Kidney epithelial cell (primary cell): ENCODE measurements at places on chromosomes 7 and 10.

DNA sequence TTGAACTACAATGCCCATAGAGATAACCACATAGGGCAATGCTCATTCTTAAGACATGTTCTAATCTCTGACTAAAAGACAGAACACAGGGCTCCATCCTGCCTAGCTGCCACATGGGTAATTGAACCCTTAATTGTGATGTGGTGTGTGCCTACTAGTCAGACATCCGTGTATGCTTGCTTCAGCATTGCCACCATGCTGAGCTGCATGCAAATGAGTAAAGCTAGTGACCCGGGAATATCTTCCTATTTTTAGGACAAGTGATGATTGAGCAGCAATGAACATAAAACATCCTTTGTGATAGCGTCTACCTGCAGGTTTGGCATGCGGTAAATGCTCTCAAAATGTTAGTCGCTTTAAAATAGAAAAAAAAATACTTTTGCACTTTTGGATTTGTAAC is 115.8 kb downstream of the MAGI2 start:
- no peak for DNase-seq

DNA sequence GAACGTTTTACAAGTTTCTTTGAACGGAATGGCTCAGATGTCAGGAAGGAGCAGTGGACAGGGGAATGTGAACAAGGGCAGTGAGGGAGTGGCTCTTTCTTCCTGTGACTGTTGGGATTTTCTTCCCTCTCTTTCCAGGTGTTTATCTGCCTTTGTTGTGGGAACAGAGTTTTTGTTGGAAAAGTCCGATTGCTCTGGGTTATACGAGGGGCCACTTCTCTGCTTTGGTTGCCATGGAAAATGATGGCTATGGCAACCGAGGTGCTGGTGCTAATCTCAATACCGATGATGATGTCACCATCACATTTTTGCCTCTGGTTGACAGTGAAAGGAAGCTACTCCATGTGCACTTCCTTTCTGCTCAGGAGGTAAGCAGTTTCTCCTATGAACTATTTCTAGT is 41.4 kb downstream of the ZRANB1 start:
- no peak for DNase-seq

DNA sequence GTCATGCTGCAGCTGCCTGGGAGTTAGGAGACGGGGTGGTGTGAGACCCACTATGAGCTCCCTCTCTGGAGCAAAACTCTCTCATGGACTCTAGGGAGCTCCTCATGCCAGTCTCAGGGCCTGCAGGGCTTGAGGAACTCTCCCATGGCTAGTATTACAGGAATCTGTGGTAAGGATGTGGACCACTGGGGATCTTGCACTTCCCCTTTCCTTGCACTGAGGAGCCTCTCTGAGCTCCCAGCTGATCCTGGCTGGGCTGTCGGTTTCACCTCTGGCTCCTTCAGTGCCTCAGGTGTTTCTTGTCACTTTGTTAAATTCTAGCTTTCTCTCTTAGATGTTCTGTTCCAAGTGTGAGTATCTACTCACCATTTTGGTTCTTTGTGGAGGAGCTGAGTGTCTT is 71.6 kb upstream of the IMMP2L start:
- DNase-seq = no peak

- no peak for DNase-seq
Observed at GRCh38 chr10:34801097-34801733, 13.9 kb downstream of the PARD3 start.

- DNase-seq = no peak
Observed at GRCh38 chr10:17783751-17784150, 25.4 kb upstream of the MRC1 start.

DNA sequence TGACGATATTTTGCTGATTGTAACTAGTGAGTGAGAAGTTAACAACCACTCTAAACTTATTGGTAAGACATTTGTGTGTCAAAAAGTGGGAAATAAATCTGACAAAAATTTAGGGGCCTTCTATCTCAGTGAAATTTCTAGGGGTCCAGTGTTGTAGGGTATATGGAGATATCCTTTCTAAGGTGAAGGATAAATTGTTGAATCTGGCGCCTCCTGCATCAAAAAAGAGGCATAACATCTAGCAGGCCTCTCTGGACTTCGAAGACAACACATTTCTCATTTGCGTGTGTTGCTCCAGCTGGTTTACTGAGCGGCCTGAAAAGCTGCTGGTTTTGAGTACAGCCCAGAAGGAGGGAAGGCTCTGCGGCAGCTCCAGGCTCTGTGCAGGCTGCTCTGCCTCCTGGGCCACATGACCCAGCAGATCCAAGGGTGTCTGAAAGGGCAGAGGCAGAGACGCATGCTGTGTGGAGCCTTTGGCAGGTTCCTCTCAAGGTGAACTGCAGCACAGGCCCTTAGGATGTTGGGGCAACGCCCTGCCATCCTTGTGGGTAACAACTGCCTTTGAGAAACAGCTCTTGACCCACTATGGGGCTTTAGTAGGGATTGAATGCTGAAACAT is 72.4 kb downstream of the LMBR1 start:
- no peak for DNase-seq

- DNase-seq = no peak
Observed at GRCh38 chr10:35270100-35270499, 66.2 kb upstream of the CCNY start.

GRCh38 chr7:91940171-91940570 is 491 bp upstream of the AKAP9 start:
- no peak for DNase-seq

- no peak for DNase-seq
Observed at GRCh38 chr7:17448479-17449423, 150.3 kb downstream of the AHR start.

DNA sequence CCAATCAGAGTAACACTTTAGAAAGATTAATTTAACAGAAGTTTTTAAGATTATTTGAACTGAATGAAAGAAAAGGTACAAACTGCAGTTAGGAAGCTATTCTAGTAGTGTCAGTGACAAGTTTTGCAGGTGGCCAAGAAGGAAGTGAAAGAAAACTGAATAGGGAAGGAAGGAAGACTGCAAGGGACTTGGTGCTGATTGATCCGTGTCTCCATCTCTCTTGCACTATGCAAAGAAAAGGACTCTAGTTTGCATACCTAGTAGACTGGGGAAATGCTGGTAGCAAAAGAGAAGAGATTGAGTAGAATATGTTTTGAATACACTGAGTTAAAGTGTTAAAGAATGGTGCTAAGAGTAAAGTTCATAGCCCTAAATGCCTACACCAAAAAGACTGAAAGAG is 33.0 kb downstream of the OR6V1 start:
- no peak for DNase-seq

GRCh38 chr10:70834441-70835151 is 18.8 kb downstream of the SGPL1 start:
- DNase-seq = no peak

DNA sequence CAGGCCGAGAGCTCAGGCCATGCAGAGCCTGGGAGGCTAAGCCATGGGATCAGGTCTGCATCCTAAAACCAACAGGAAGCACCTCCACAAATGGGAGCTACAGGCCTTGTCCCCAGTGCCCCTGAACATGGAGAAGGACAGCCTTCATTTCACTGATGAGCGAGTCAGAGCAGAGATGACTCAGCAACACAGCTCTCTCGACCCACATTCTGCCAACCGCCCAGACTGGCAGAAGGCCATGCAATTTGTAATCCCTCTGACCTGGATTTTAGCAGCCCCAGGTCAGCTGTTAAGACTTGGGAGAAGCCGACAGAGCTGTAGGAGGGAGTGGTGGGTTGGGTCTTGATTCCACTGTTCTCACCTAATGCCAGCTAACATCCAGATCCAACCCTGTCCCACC is 25.5 kb downstream of the VOPP1 start:
- peak; percentile 78 for DNase-seq

GRCh38 chr7:1850111-1850975 is 180.3 kb downstream of the ELFN1 start:
- DNase-seq = no peak

DNA sequence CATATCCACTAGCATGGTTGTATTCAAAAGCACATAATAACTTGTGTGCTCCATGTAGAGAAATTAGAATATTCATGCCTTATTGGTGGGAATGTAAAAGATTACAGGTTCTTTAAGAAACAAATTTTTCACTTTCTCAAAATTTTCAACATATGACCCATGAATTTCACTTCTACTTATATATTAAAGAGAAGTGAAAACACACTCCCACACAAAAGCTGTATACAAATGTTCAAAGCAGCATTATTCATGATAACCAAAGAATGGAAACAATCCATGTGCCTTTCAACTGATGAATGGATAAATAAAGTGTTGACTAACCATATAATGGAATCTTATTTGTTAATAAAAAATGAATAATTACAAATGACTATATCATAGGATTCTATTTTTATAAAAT is 694.5 kb upstream of the PCDH15 start:
- no peak for DNase-seq

GRCh38 chr7:1825897-1826741 is 156.0 kb downstream of the ELFN1 start:
- no peak for DNase-seq

- no peak for DNase-seq
Observed at GRCh38 chr10:78445308-78445707, 411.6 kb downstream of the RPS24 start.

GRCh38 chr7:7959979-7960670 is 8.5 kb upstream of the GLCCI1 start:
- DNase-seq = no peak

DNA sequence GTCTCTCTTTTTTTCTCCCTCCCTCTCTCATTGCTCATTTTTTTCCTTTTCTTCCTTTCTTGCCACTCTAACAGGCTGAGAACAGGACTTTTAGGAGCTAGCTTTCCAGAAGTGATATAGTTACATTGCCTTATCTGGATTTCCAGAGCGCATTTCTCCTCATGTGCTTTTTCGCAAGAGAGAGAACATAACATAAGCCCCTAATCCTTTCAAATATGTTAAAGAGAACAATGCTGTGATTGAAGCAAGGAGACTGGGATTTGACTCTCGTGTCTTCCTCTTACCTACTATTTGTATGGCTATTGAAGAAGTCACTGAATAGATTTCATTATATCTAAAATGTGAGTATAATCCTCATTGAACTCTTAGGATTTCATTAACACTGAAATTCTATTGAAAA is 101.2 kb upstream of the PRPS1L1 start:
- DNase-seq = no peak

DNA sequence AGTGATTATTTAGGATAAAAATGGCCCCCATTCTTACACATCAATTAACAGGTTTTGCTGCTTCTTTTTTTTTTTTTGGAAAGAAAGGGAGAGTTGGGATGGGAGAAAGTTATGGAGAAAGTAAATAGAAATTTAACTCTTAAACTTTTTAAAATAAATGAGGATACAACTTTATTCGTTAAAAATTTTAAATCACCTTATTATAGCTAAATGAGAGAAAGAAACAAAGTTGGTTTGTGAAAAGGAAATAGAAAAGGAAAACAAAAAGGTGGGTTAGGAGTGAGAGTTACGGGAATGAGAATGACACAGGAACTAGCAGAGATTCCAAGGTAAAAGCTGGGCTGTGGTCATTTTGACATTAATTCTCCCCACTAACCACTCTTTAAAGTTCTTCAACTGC is 34.9 kb downstream of the LMOD2 start:
- no peak for DNase-seq

- DNase-seq = no peak
Observed at GRCh38 chr10:72044417-72045041, 43.8 kb downstream of the SPOCK2 start.

GRCh38 chr10:97596101-97597082 is 6.9 kb downstream of the C10orf62 start:
- DNase-seq = peak; percentile 72

DNA sequence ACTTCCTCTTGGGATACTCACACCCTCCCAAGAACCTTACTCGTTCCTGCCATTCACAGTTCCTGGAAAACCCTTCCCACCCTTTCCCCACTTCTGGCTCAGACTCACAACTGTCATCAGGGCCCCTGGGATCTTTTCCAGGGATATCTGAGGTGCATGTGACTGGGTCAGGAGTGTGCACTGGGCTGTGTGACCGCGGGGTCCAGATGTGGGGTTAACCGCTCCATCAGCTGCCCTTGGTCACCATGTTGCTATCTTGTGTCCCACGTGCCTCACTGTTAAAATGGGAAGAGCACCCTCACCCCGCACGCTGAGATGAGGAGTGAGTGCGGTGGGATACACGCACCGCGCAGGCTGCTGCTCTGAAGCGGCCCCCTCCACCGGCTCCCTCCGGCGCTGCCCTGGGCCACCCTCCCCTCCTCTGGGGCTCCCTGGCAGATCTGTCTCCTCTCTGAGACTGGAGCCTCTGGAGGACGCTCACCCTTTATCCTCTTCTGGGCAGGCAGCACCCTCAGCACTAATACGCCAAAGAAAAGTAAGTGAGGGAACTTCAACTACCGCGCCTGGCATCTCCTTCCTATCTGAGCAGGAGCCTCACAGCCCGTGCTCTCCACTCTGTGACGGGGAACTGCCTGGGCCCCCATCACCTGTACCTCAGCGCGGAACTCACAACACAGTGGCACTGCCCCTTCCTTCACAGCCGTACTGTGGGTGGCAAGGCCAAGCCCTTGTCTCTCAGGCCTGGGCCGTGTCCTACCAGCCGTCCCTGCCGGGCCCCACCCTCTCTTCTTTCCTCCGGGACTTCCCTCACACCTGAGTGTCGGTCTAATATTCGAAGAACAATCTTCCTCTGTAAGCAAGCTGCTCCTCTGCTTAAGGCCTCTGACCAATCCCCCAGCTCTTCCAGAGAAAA is 15.6 kb downstream of the COBL start:
- DNase-seq = no peak

GRCh38 chr10:71338728-71339495 is 19.9 kb downstream of the SLC29A3 start:
- no peak for DNase-seq

GRCh38 chr7:114214466-114214865 is 200.1 kb upstream of the FOXP2 start:
- no peak for DNase-seq

- DNase-seq = peak; percentile 18
Observed at GRCh38 chr10:96690755-96691730, 29.3 kb downstream of the PIK3AP1 start.

DNA sequence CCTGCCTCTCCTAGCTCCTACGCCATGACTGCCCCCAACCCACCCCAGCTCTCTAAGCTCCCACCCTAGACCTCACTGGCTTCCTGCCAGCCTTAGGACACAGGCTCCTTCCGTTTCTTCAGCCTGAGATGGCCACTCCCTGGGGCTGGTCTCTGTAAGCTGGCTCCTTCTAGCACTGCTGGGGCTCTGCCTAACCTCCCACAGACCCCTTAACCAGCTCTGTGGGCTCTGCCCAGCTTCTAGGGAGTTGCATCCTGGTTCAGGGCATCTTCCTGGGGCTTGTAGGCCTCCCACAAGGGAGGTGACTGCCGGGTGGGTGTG is 478.6 kb upstream of the KLF6 start:
- DNase-seq = no peak

GRCh38 chr7:71021131-71021530 is 110.8 kb upstream of the GALNT17 start:
- DNase-seq = no peak
